ENCODE measurements at places on chromosomes 5 and 9. TPM values are rescaled to one million over a fixed set of nuclear protein-coding genes. Genes with fewer than 3 reads are reported as not detected.

ACSL6 gene
- not detected for total RNA-seq

SLC1A1 gene
- 6.4 TPM for total RNA-seq

PCDHA9 gene
- total RNA-seq = 1.1 TPM

FBXL7 gene
- 22.4 TPM for total RNA-seq

SPATA31A3 gene
- total RNA-seq = not detected

NTRK2 gene
- 4.8 TPM for total RNA-seq

PCDHB10 gene
- 7.0 TPM for total RNA-seq

IFNA17 gene
- total RNA-seq = not detected

PCDHGA3 gene
- 0.17 TPM for total RNA-seq

IDNK gene
- 1.3 TPM for total RNA-seq

SPATA31D4 gene
- total RNA-seq = not detected

ZDHHC11B gene
- total RNA-seq = 0.29 TPM

IFNA2 gene
- total RNA-seq = not detected

OR13F1 gene
- total RNA-seq = not detected

PFN3 gene
- total RNA-seq = not detected

FGD3 gene
- total RNA-seq = 0.09 TPM

MYMK gene
- not detected for total RNA-seq

WNT8A gene
- not detected for total RNA-seq

NEUROG1 gene
- not detected for total RNA-seq

SNCAIP gene
- 0.84 TPM for total RNA-seq

DDX41 gene
- total RNA-seq = 92.5 TPM

GFI1B gene
- not detected for total RNA-seq

GRXCR2 gene
- not detected for total RNA-seq

RNF180 gene
- total RNA-seq = 4.6 TPM

SLC24A2 gene
- 0.16 TPM for total RNA-seq

RALGDS gene
- total RNA-seq = 41.2 TPM

IL13 gene
- total RNA-seq = not detected

PCDHA7 gene
- 2.6 TPM for total RNA-seq

All from astrocyte (in vitro differentiated cells and primary cell).